ENCODE measurements at places on chromosomes 16 and 17. TPM values are rescaled to one million over a fixed set of nuclear protein-coding genes. Genes with fewer than 3 reads are reported as not detected.

- no peak for ATAC-seq
Observed at GRCh38 chr17:50265690-50266315, 8.5 kb upstream of the TMEM92 start.

DNA sequence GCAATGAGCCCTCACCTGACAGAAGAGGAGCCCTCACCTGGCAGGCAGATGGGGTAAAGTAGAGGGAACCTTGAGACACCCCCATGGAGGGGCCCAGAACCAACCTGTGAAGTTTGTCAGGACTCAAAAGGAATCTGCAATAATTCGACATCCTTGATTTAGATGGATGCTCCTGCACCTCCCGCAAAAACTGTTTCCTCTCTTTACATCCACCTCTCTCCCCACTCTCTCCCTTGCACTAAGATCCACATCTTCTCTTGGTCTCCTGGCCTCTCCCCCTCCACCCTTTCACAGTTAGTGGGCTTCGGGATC lies 34.9 kb upstream of the RBFOX3 start:
- ATAC-seq, result no peak

GRCh38 chr17:51153210-51154072 lies at the start of gene NME1:
Gene NME1 (plus strand): TSS chr17:51153559. CDS start chr17:51155655, 2,096 bp downstream.
- ATAC-seq, result peak; percentile 94

- no peak for ATAC-seq
Observed at GRCh38 chr16:58654560-58655214, 25.1 kb upstream of the CNOT1 start.

The C17orf58 gene
- total RNA-seq, result 5.9 TPM

All from esophagus mucosa (tissue), 1 donor.